Kidney epithelial cell (primary cell): ENCODE measurements at places on chromosomes 1 and 21. TPM values are rescaled to one million over a fixed set of nuclear protein-coding genes. Genes with fewer than 3 reads are reported as not detected.

The COL16A1 gene
- 9.2 and 10.8 TPM in 2 replicates for total RNA-seq

The TCHH gene
- 0.07 and 0.08 TPM in 2 replicates for total RNA-seq

The CACNA1S gene
- total RNA-seq, result not detected in 2 replicates

The KIF26B gene
- total RNA-seq, result 14.6 and 19.6 TPM in 2 replicates

The LPAR3 gene
- 0.55 and 0.58 TPM in 2 replicates for total RNA-seq
